ENCODE measurements at places on chromosomes 2 and 18.
A peak's percentile ranks its signal among the peaks of the same experiment; 100 is the strongest.

GRCh38 chr2:25424426-25425028, 82.8 kb upstream of the DNMT3A start:
- no peak for DNase-seq

GRCh38 chr2:41933585-41934320, 114.1 kb upstream of the PKDCC start:
- DNase-seq = no peak

GRCh38 chr2:163732727-163733126, 3.1 kb downstream of the FIGN start:
- DNase-seq = no peak

DNA sequence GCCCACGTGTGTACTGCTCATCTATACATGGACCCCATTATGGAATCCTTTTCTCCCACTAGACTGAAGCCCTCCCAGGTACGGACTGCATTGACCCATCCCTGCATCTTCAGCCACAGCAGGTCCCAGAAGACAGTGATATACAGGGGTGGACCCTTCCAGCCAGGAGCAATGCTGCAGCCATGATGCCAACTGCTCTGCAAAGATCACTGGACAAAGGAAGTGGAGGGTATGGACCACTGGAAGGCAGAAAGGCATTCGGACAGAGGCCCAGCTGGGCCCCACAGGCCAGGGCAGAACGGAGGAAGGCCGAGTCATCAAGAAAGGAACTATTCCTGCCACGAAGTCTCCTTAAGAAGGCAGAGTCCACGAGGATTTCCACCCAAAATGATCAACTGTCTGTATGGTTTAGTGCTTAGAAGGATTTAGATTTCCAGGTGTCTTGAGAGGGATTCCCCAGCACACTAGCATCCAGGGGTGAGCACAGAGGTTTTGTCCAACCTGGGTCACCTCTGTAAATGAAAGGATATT, 93.4 kb downstream of the TWIST2 start:
- no peak for DNase-seq

DNA sequence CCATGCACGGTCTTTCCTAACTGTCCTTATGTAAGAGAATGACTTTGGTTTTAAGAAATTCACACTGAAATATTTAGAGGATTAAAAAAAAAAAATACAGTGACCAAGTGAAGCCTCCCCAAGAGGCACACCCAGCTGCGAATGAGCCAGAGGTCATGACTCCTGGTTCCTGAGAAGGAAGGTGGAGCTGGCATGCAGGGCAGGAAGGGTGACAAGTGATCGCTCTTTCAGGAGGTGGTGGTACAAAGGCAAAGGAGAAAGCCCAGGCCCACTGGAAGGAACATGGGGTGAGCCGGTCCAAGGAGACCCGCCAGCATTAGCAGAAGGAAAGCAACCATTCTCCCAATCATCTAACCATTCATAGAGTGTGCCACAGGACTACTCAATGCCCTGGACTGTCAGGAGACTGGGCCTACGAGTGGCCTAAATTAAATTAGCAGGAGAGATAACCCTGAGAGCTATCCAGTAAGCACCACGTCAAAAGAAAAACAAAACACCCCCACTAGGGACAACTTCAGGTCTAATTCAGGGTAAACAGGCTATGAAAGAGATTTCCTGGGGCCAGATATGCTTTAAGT, 7.8 kb downstream of the INO80C start:
- DNase-seq = no peak

DNA sequence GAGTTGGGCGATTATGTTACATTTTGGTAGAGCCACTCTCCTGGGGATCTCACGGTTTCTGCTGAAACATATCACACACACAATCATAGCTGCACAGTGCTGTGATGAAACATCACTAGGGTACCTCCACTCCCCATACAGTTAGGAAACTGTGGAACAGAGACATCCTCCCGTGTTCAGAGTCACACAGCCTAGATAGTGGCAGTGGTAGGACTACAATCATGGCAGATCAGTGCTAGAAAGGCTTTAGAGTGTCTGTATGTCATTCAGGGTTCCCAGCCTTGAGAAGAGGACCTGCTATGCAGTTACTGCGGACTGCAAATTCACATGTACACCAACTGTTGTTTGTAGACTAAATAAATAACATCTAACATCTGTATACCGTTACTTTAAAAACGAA, 210.3 kb upstream of the FOSL2 start:
- DNase-seq = no peak

GRCh38 chr2:152154462-152154861, 21.1 kb downstream of the STAM2 start:
- no peak for DNase-seq

DNA sequence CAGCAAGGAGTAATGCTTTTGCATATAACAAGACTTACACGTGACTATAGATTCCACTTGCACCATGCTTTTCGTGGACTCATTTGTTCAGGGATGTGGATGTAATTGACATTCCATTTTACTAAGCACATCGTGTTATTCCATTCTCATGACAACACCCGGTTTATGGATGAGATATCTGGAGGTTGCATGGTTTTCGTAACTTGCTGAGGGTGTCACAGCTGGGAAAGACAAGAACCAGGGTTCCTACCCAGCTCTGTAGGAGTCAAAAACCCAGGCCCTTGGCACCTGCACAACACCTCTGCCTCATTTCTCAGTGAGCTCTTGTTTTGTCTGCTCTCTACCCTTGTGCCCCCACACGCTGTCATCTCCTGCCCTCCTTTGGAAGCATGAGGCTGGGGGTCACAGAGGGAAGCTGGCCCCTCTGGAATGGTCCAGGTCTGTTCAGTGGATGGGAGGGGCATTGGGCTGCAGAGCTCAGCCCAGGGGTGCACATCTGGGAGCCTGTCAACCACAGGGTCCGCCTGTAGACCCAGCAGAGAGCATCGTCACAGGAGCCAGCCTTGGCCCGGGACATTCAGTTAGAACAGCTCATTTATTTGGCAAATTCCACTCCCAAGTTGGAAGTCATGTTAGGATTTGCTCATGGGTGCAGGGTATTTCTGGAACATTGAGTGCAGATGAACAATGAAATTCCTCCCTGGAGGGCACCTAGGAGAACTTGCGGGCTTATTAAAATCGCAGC, 120.1 kb upstream of the TWIST2 start:
- DNase-seq = no peak

DNA sequence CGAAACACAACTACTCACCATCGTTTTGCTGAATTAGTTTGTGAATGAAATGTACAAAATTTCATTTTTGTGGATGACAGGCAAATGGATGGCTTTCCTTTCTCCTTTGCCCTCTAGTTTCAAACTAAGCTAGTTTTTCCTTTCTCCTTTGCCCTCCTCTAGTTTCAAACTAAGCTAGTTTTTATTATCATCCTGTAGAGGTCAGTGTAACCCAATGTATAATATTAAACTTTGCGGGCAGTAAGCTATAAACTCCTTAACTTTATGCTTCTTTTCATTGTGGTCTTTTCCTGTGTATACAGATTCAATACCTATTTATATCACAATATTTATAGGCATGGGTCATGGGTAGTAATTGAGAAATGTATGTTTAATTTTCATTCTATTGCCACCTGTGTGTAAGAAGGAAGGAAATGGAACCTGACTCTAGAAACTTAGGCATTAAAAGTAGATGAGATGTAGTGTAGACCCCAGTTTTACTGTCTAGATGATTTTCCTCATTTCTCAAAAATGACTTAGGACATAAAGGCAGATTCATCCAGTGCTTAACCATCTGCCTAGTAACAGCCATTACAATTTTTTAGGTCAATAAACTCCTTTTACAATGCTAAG, 58.1 kb downstream of the MAP3K19 start:
- peak; percentile 22 for DNase-seq

DNA sequence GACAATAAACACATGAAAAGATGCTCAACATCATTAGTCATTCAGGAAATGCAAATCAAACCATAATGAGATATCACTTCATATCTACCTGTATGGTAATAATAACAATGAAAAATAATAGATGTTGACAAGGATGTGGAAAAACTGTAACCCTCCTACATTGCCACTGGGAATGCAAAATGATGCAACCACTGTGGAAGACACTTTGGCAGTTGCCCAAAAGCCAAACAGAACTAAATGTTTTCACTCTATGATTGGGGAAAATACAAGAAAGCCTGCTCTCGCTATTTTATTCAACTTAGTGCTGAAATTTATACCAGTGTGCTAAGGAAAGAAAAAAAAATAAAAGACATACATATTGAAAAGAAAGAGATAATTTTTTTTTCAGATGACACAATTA, 934.5 kb downstream of the CNTNAP5 start:
- DNase-seq = no peak

DNA sequence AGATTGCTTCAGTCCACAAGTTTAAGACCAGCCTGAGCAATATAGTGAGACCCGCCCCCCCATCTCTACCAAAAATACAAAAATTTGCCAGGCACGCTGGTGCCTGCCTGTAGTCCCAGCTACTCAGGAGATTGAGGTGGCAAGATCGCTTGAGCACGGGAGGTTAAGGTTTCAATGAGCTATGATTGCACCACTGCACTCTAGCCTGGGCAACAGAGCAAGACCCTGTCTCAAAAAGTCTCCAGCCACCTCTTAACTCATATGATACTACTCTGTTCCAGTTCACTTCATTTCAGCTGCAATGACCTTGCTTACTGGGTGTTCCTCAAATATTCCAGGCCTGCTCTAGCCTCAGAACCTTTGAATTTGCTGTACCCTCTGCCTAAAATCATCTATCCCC, 11.4 kb downstream of the MEMO1 start:
- DNase-seq = no peak

- no peak for DNase-seq
Measured at GRCh38 chr2:191951376-191951775, 104.5 kb upstream of the CAVIN2 start.

DNA sequence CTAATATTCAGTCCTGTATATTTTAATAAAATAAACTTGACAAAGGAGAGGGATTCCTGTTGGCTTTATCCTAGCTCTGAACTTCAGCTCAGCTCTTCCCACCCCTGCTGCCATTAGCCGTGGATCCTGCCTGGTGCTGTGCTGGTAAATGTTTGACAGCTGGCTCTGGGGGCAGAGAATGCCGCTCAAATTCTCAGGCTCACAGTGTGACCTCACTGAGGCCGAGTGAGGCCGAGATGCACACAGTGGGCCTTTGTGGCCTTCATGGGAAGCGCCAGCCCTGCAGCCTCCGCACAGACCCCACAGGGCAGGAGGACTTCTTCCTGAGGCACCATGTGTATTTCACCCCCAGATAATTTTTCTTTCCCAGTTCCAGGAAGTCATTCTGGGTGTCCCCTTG, 16.5 kb upstream of the FAHD2A start:
- no peak for DNase-seq

GRCh38 chr2:28286678-28287077, 106.0 kb upstream of the FOSL2 start:
- no peak for DNase-seq

DNA sequence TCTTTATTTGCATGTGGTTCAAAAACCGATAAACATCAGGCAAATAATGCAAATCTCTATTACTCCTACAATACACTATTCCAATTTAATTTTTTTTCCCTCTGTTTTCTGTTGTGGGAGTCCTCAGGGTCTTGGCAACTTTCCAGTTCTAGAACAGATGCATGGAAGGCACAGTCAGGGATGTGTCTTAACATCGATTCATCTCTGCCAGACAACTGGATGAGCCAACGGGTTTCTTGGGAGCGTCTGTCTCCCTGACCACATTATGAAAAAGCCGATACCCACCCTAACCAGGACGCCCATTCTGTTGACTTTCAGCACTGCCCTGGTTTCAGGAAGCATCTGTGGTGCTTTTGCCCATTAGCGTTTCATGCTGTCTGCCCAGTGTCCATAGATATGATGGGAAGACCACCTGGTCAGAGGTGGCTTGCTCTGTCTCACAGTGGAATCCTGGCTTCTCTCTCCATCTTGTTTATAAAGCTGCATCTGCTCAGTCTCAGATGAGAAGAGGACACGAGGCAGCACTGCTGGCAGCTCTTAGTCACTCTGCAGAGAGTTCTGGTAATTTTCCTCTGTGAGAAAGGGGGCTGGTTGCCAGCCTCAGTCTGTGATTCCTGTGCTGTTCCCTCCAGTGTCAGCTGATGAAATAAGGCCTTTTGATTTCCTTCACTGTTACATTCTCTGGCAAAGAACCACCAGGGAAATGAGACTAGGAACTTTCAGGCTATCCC, 57.9 kb upstream of the KCNE4 start:
- peak; percentile 87 for DNase-seq

DNA sequence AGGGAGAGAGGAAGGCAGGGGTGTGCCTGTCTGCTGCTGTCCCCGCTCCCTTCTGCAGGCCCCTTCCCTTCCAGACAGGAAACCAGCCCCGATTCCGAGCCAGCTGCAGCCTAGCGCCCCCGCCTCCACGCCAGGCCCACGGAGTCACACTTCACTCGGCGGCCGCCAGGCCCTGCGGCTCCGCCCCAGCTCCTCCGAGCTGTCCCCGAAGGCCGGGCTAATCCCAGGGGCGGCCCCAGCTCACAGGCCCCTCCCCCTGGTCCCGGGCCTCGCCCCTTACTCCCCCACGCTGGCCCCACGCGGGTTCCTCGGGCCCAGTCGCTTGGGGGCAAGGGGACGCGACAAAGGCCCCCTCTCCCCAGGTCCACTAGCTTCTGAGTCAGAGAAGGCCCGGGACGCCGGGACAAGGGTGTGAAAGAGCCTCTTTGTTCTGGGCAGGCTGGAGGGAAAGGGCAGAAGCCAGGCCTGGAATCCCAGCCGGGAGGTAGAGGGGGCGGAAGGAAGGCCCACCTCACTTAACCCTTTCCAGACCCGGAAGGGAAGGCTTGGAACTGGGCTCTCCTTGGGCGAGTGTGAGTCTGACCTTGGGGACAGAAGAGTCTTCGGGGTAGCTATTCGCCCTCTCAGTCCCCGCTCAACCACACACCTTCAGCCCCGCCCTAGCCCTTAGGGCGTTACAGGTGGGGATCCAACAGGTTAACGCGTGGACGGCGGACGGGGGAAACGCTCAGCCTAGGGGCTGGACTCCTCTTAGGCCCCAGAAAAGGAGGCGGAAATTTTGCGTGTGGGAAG, 1.2 kb downstream of the RTKN start:
- peak; percentile 16 for DNase-seq

- no peak for DNase-seq
Measured at GRCh38 chr18:27845897-27846296, 331.0 kb downstream of the CDH2 start.

DNA sequence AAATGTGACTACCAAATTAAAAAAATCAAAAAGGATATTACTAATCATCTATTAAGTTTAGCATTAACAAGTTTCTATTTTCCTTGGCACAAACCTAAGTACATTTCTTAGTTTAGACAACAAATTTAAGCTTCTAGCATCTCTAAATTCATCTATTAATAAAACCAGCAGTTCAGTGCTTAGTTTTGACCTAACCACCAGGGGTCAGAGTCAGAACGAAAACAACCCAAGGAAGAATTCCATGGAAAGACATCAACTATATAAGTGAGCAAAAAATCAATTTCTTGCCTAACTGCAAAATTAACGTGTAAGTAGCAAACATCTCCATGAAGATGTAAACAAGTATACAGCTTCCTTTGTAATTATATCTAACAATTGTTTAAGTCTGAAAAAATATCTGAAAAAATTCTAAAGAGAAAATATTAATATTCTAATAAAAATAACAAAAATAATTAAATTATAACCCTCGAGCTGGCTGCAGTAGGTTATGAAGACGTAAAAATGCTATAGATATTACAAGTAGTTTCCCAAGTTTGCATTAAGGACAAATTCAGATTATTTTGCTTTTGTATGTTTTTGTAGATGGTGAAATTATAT, 83.7 kb downstream of the CERKL start:
- peak; percentile 69 for DNase-seq

All from NCI-H446 treated with DMSO at 0.1 percent for 48 hours (cell line).